ENCODE measurements at places on chromosomes 13 and 19. TPM values are rescaled to one million over a fixed set of nuclear protein-coding genes. Genes with fewer than 3 reads are reported as not detected.

The NPAS1 gene
- total RNA-seq, result 0.67 TPM

The N4BP2L1 gene
- total RNA-seq, result 3.7 TPM

The OR4F17 gene
- total RNA-seq, result not detected

The CATSPERD gene
- not detected for total RNA-seq

The THSD8 gene
- not detected for total RNA-seq

The F2RL3 gene
- 0.19 TPM for total RNA-seq

The BTBD2 gene
- total RNA-seq, result 39.5 TPM

The ACTMAP gene
- 15.2 TPM for total RNA-seq

The TSHZ3 gene
- 10.3 TPM for total RNA-seq

The ONECUT3 gene
- total RNA-seq, result 0.09 TPM

The ATP4B gene
- not detected for total RNA-seq

The FGF22 gene
- total RNA-seq, result not detected

The KIR2DL3 gene
- not detected for total RNA-seq

The FFAR1 gene
- total RNA-seq, result not detected

The ZNF135 gene
- 4.0 TPM for total RNA-seq

The CGB7 gene
- 0.83 TPM for total RNA-seq

The OVOL3 gene
- not detected for total RNA-seq

The TMEM255B gene
- total RNA-seq, result 4.2 TPM

The ZNF100 gene
- total RNA-seq, result 5.9 TPM

The TEKTIP1 gene
- 1.4 TPM for total RNA-seq

The ZNF497 gene
- total RNA-seq, result 0.83 TPM

The RAVER1 gene
- 43.0 TPM for total RNA-seq

The CELF5 gene
- total RNA-seq, result 0.19 TPM

The DIRAS1 gene
- total RNA-seq, result 4.3 TPM

The ZNF850 gene
- 2.2 TPM for total RNA-seq

The PEG3 gene
- 3.2 TPM for total RNA-seq

The TMEM221 gene
- 1.4 TPM for total RNA-seq

The EBI3 gene
- total RNA-seq, result not detected

The FFAR2 gene
- total RNA-seq, result not detected

The LIM2 gene
- not detected for total RNA-seq

The ADGRL1 gene
- 14.9 TPM for total RNA-seq

The KLK1 gene
- not detected for total RNA-seq

The PRX gene
- 1.7 TPM for total RNA-seq

The PSPN gene
- total RNA-seq, result 0.94 TPM

Measured in mammary epithelial cell (primary cell).